ENCODE measurements at places on chromosomes 6 and 20.

GRCh38 chr6:39221779-39222641, 7.3 kb downstream of the KCNK5 start:
- no peak for DNase-seq

DNA sequence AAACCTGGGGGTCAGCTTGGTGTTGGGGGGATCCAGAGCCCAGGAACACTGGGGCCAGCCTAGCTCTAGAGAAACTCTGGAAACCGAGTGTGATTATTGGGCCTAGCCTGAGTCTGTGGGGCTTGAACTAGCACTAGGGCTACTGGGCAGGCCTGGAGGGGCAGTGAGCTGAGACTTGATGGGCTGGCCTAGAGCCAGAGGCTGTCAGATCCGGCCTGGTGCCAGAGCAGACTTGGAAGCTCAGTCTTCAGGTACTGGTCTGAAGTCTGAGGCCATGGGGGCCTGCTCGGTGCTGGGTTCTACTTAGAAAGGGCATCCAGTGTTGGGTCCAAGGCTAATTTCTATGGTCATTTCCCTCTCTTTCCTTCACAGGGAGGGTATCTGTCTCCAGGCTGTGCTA, 2.7 kb downstream of the DEFB112 start:
- DNase-seq: no peak

DNA sequence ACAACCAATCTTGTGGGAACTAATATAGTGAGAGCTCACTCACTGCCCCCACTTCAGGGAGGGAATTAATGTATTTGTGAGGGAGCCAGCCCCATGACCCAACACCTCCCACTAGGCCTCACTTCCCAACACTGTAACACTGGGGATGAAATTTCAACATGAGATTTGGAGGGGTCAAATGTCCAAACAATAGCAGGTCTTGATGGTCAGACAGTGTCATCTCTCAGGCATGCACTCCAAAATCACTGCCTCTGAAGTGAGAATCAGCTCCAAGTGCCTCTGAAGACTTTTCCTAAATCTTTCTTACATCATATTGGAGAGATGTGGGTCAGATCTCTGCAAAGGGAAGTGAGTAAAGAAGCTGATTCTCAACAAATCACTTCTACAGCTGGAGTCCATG, 13.8 kb upstream of the SAYSD1 start:
- no peak for DNase-seq

DNA sequence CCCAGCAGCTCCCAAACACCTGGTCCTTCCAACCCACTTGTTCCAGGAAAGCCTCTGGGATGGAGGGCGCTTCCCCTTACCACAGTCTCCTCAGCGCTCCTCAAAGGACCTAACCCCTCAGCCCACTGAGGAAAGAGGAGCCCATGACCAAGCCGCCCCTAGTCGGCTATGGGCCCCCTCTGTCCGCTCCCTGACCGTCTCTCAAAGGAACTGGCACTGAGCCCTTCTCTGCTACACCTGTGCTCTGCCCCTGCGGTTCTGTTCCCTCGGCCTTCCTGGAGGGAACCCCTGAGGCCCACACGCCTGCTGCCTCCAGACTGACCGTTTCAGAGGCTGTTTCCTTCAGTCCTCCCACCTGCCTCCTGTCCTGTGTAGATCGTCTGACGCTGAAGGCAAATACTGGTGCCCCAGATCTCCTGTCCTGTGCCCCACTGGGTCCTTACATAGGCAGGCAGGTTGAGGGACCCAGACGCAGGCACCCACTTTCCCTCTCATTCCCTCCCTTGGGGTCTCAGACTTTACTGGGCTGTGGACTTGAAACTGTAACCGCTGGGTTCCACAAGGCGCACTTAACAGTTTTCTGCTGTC, 1.9 kb upstream of the SLC4A11 start:
- DNase-seq: no peak

- DNase-seq: no peak
Measured at GRCh38 chr6:169934699-169935347, 183.4 kb downstream of the ERMARD start.

DNA sequence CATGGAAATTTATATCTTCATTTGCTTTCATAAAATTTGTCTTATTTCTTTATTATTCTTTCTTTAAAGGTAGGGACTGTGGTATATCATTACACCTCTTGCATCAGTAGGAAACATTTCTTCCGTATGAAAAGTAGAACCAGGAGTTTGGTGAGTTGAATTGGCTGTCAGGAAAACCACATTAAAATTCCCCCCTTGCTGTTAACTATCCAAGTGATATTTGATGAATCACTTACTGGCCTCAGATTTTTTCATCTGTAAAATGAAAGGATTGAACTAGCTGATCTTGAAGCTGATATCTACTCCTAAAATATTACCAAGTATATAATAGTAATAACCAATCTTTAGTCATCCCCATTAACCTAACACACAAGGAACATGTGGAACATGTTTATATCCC, 460.9 kb downstream of the GJA1 start:
- no peak for DNase-seq

GRCh38 chr6:25928562-25929324, 1.7 kb downstream of the SLC17A2 start:
- DNase-seq: no peak

DNA sequence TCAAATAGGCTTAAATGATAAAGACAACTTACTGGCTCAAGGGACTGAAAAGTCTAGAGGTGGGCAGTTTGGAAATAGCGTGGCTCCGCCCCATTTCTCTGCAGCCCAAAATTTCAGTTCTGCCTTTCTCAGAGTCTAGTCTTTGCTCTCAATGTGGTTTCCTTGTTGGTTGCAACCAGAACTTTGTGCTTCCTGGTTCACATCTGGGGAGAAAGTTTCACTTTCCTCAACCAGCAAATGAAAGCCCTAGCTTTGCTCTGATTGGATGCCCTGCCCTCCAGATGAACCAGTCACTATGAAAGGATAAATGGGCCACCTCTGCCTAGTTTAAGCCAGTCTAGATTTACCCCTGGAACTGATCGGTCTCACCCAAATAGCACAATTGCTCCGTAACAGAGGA, 14.9 kb downstream of the SYCP2L start:
- no peak for DNase-seq

Data from BE2C (cell line).